ENCODE measurements at places on chromosomes 13 and 19. TPM values are rescaled to one million over a fixed set of nuclear protein-coding genes. Genes with fewer than 3 reads are reported as not detected.

The C19orf81 gene
- not detected for polyA plus RNA-seq

The ZNF682 gene
- 10.8 TPM for polyA plus RNA-seq

The HIPK4 gene
- polyA plus RNA-seq = not detected

The OR7D2 gene
- polyA plus RNA-seq = not detected

The TUBA3C gene
- polyA plus RNA-seq = not detected

The VMAC gene
- polyA plus RNA-seq = 7.0 TPM

The SIGLEC7 gene
- polyA plus RNA-seq = not detected

The TMPRSS9 gene
- polyA plus RNA-seq = not detected

The DNAJC15 gene
- polyA plus RNA-seq = 36.5 TPM

The MEGF8 gene
- 0.23 TPM for polyA plus RNA-seq

The MADCAM1 gene
- polyA plus RNA-seq = 0.31 TPM

The PIAS4 gene
- polyA plus RNA-seq = 10.4 TPM

The PABPC3 gene
- 0.08 TPM for polyA plus RNA-seq

The MTUS2 gene
- polyA plus RNA-seq = 0.03 TPM

The FAM216B gene
- polyA plus RNA-seq = not detected

The GPX4 gene
- 406 TPM for polyA plus RNA-seq

The USHBP1 gene
- not detected for polyA plus RNA-seq

The PDE4C gene
- polyA plus RNA-seq = not detected

The DNAAF3 gene
- polyA plus RNA-seq = not detected

The ZNF181 gene
- polyA plus RNA-seq = 22.5 TPM

The SLC25A41 gene
- not detected for polyA plus RNA-seq

The SIGLECL1 gene
- polyA plus RNA-seq = not detected

The RASL11A gene
- 0.84 TPM for polyA plus RNA-seq

The ZNF208 gene
- 0.47 TPM for polyA plus RNA-seq

Measured in CD4-positive, CD25-positive, alpha-beta regulatory T cell (primary cell).